ENCODE measurements at places on chromosomes 4 and X.

DNA sequence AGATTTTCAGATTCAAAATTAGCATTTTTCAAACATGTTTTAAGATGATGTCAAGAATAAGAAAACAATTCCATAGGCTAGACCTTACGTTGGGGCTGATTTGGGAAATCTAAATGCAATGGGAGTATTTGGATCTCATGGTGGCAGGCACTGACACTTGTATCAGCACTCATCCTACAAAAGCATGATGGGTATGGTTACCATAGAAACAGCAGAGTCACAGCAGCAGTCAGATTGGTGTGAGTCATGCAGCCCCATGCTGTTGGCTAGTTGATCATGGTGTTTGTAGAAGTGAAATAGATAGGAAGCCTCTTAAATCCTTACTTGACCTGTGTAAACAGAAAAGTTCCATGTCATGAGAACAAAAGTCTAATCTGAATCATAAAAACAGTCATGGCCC is 1637.3 kb upstream of the PABPC4L start:
- DNase-seq, result no peak

DNA sequence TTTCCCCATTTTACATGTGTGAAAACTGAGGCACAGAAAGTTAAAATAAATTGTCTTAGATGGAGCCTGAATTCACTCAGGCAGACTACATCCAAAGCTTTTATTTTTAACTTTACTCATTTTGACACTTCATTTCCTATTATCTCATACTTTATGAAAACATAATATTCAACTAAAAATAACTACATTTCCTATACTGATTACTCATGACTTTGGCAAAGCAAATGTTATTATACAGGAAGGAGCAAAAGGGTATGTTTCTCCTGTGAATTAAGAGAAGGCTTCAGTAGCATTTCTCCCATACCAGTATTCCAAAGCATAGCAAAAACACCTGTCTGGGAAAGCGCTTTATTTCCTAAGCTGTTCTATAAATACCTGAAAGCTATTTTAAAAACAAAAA is 178.6 kb downstream of the ADAMTS3 start:
- DNase-seq, result no peak

- no peak for DNase-seq
Measured at GRCh38 chrX:103376118-103376978, at the start of gene BEX3. Gene BEX3 (plus strand): TSS chrX:103376538. CDS start chrX:103377522, 984 bp downstream.

DNA sequence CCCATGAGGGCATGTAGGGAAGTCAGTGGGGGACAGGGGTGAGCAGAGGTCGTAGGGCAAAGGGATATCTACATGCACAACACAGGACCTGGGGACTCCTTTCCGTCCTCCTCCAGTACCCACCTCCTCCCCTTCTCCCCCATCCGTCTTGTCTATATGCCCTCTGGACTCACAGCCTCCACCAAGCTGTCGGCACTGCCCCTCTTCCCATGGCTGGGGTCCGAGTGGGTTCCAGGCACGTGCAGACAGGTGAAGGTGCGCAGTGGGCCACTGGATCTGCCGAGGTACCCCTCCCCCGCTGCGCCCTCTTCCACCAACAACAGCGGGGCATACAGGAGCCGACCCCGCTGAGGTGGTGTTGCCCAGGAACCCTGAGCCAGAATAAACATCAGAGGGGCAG is 5.5 kb upstream of the SYP start:
- DNase-seq, result no peak

- no peak for DNase-seq
Measured at GRCh38 chr4:80367737-80368136, 32.2 kb downstream of the CFAP299 start.

DNA sequence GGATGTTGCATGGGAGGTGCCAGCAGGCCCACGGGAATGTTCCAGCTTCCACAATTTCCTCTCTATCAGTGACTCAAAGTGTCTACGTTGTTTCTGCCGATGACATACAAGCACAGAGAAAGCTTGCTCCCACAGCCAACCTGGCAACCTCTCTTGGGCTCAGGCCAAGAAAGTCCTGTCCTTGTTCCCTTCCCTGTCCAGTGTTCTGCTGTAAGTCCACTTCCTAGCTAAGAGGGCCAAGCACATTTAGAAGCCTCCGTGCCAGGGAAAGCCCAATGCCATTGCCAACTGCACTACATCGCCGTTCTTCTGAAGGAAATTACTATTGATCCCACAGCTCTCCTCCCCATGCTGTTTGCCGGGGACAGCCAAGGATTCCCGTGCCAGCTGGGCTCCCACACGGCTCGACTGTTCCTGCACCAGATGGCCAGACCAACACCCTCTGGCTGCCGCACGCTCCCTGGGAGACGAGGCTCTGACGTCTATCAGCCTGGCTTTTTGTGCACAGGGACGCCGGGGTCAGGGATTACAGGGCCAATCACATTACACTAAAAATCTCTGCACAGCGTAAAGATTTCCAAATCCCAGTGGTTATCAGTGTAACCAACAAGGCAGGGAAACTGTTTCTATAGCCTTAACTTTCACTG is 284.0 kb downstream of the BCOR start:
- DNase-seq, result no peak

DNA sequence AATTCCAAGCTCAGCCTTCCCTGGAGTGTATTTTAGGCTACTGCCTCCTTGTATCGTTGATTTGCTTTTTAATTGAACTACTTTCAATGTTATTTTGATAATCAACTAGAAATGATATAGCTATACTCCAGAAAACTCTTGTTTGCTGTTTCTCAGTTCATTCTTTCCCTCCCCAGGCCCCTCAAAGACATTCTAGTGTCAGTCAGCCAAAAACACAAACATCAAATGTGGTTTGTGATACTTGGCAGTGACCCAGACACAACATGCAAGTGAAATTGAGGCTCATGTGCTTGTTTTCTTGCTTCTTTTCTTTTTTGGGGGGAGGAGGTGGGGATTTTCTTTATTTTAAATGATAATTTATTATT is 7.6 kb downstream of the FAT4 start:
- no peak for DNase-seq

- DNase-seq, result no peak
Measured at GRCh38 chr4:114636192-114636935, 37.8 kb downstream of the UGT8 start.

- DNase-seq, result no peak
Measured at GRCh38 chrX:129663171-129663570, 8.4 kb upstream of the APLN start.

DNA sequence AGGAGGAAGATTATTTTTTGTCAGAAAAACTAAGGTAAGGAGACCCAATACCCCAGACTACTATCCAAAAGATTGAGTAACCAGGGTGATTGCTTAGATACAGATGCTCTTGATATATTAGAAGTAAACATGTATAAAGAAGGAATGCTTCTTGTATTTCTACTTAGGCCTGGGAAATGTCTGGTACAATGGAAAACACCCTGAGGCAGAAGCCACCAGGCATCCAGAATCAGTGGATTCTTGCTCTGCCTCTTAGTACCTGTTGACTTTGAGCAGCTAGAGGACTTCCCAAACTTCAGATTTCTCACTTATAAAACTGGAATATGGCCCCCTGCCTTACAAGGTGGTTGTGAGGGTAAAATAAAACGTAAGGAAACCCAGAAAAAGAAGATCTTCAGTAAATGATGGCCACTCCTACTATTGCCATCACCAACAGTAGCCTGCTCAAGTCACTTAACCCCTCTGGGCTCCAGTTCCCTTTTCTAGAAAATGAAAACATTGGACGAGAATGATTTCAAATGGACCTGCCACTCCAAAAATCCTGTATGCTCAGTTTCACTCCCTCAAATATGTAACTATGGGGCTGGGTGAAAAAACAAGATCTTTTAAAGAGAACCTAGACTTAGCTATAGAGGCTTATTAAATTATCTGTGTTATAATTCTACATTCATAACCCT is 56.6 kb downstream of the AMELX start:
- DNase-seq, result no peak

DNA sequence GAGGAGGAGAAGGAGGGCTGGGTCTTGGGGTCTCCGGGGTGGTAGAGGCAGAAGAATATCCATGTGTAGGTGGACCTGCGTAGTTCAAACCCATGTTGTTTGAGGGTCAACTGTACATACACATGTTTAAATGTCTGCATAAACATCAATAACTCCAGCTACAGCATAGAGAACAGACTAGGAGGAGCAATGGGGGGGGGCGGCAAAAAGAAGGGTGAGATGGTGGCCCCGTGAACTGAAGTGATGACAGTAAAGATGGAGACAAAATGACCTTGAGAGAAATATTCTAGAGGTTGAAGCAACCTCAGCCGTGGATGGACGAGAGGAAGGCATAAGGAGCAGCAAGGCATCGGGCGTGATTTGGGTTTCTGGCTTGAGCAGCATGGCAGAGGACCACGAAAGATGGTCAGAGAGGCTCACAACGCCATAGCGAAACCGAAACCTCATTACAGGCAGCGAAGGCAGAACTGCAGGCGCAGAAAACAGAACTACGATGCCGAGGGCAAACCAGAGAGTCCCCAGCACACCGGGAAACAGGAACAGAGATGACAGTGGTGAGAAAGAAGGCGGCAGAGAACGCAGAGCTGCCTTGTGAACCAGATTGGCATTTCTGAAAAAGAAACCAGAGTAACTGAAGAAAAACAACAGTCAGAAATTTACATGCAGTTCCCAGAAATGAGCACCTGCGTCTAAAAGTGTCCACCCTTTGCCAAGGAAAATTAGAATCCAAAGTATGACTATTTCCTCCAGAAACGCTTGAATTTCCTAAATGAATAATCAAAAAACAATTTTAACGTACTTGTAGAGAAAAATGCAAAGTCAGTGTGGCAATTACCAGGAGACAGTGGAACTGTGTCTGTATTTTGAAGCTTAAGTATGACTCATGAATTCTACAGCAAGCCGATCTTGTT is 50.3 kb upstream of the ENPP6 start:
- DNase-seq, result no peak

DNA sequence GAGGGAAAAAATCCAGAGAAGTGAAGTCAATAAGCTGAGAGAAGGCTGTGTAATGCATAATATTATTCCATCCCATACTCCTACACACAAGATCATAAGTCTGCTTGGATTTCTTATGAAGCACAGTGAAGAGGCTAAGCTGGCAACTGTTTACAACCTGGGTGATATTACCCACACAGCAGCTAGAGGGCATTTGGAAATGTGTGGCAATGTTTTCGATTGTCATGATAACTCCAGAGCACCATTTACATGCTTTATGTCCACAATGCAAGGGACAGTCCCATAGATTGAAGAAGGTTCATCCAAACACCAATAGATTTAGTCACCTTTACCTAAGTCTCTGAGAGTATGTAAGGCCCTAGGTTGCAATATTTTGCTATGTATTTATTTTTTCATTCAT is 412.2 kb downstream of the PPP3CA start:
- no peak for DNase-seq

- DNase-seq, result no peak
Measured at GRCh38 chrX:112746812-112747595, 67.3 kb upstream of the LHFPL1 start.

GRCh38 chrX:12932244-12932643 is 25.8 kb downstream of the TLR8 start:
- DNase-seq, result no peak

GRCh38 chr4:742742-743311 is 37.2 kb downstream of the PCGF3 start:
- DNase-seq, result peak; percentile 68

- DNase-seq, result no peak
Measured at GRCh38 chr4:100985576-100985975, 361.8 kb downstream of the PPP3CA start.

DNA sequence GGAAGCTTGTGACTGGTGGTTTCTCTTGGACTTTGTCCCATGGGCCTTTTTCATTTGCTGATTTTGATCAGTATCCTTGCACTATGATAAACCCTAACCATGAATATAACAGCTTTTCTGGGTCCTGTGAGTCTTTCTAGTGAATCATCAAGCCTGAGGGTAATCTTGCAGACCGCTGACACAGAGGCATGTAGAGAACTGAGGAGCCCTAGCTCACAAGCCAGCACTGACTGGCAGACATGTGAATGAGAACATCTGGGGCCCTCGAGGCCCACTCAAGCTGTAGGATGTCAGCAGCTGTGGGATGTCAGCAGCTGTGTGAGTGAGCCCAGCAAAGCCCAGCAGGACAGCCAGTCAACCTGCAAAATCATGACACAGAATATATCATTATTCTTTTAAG is 36.7 kb downstream of the HMGB3 start:
- DNase-seq, result no peak

DNA sequence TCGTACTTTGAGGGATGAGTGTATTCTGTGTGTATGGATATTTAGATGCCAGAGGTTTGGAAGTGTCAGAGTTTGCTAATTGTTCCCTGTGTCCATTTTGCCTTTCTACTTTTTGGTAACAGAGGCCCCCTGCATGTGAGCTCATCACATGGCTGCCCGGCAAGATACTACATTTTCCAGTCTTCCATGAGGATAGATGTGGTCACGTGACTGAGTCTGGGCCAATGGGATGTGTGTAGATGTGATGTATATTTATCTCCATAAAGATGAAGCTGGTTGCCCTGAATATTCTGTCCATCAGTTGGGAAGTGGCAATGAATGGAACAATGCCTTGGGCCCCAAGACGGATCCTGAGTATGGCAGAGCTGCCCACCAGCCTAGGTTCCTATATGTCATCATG is 29.0 kb upstream of the SMS start:
- DNase-seq, result no peak

GRCh38 chr4:174122705-174123104 is 160.8 kb downstream of the FBXO8 start:
- DNase-seq, result no peak

GRCh38 chr4:184269879-184270430 is 52.3 kb upstream of the ENPP6 start:
- DNase-seq, result no peak

- no peak for DNase-seq
Measured at GRCh38 chr4:3355266-3355748, 62.5 kb downstream of the RGS12 start.

DNA sequence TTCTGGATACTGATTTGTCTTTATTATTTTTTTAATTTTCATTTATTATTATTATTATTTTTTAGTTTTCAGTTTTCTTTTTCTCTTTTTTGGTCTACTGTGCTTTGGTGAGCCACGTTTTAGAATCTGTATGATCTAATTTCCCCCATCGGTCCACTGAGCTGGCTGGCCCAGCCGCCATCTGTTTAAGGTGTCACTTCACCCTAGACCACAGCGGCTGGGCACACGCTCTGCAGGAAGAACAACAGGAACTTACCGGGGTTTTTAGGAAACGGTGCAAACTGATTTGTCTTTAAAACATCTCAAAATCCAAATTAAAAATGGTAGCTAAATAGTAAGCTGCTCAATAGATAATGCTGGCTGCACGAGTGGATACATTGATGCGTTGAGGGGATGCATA is 48.8 kb upstream of the AMOT start:
- DNase-seq, result no peak

DNA sequence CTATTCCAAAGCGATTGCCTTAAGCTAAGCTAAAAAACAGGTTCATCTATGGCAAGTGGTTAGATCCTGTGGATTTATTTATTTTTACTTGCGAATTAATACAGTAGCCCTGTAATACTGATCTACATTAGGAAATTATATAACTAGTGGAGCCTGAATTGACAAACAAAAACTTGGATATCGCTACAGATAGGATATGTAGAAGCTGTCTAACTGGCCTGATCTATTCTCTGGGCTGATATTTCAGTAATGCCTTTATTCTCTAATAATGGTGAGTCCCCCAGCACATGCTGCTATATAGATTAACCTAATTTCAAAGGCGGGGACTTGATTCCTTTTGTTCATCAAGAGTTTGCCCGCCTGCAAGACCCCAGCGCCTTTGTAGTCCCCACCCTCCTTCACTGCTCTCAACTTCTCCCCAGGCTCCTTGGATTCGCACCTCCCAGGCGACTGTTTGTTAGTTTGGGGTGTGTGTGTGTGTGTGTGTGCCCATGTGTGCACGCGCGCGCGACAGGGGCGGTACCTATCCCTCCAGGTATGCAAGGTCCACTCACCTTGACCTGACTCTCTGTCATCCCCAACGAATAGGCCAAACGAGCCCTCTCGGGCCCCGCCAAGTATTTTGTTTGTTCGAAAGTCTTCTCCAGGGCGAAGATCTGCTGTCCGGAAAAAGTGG is 3.8 kb downstream of the NKX6-1 start:
- no peak for DNase-seq
